ENCODE measurements at places on chromosomes 16 and 17. TPM values are rescaled to one million over a fixed set of nuclear protein-coding genes. Genes with fewer than 3 reads are reported as not detected.

- peaks cover 6% of the 10 kb centered on the region for H3K4me1 ChIP-seq
- no peak for DNase-seq
- H3K4me3 ChIP-seq: no peak overlapping the region
- no peaks in the 10 kb centered on the region for H3K27me3 ChIP-seq
Measured at GRCh38 chr17:73011016-73011486, 81.4 kb downstream of the SLC39A11 start.

GRCh38 chr16:84834403-84834772 lies 14.6 kb downstream of the CRISPLD2 start:
- no peaks in the 10 kb centered on the region for H3K36me3 ChIP-seq
- H3K4me3 ChIP-seq: no peak overlapping the region
- DNase-seq: no peak
- H3K4me1 ChIP-seq: no peaks in the 10 kb centered on the region
- no peaks in the 10 kb centered on the region for H3K27me3 ChIP-seq

DNA sequence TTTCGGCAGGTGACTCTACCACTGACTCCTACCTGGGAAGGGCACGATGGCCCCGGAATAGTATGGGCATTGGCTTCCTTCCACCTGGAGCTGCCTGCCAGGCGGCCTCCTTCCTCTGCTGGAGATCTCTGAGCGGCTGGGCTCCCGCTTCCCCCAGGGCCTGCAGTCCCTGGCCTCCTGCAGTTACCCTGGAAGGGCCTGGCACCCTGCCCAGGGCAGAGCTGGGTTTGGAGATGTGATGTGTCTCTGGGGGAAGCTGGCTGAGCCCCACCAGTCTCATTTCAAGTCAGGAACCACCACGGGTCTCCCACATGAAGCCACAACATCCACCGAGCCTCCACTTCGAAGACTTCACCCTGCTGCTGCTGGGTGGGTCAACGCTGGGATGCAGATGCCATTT lies 97.9 kb downstream of the IRF8 start:
- no peak overlapping the region for H3K4me3 ChIP-seq
- H3K36me3 ChIP-seq: no peaks in the 10 kb centered on the region
- DNase-seq: no peak
- H3K27me3 ChIP-seq: no peaks in the 10 kb centered on the region
- H3K27ac ChIP-seq: no peak overlapping the region

- DNase-seq: no peak
- no peaks in the 10 kb centered on the region for H3K36me3 ChIP-seq
- H3K27ac ChIP-seq: peak overlapping the region; percentile 17
- no peaks in the 10 kb centered on the region for H3K27me3 ChIP-seq
Measured at GRCh38 chr17:909642-910323, 69.8 kb downstream of the NXN start.

GRCh38 chr17:5820721-5821456 lies 236.6 kb upstream of the NLRP1 start:
- H3K4me1 ChIP-seq: no peaks in the 10 kb centered on the region
- no peak overlapping the region for H3K4me3 ChIP-seq
- no peak overlapping the region for H3K27ac ChIP-seq
- H3K36me3 ChIP-seq: no peaks in the 10 kb centered on the region
- DNase-seq: no peak

DNA sequence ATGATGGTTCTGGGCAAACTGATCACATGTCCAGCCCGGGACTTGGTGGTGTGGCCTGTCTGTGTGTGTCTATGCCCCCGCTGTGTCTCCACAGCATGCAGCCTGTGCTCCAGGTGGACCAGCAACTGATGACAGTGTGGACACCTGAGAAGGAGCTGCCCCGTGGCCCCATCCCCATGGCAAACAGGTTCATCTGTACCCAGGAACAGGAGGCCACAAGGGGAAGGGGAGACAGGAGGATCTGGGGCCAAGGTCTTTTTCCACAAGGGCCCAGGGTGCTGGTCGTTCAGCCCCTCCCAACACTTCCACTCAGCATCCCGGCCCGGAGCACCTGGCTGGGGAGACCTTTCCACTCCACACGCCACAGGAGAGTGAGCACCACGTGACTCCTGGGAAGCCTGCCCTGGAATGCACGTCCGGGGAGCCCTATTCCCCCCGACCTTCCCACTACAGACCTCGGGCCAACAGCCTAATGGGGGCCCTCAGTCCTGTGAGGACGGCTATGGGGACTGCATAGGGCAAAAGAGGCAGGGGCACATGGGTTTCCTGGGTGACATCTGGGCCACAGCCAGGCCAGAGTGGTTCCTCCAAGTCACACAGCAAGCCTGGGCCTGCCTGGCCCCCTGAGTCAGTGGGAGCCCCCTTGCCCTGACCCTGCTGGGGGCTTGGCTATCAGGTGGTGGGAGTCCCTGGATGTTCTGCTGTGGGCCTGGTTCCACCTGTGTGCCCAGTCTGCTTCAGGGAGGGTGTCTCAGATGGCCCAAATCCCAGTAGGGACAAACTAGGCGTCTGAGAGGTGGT lies 20.8 kb upstream of the NXPH3 start:
- H3K27ac ChIP-seq: no peak overlapping the region
- no peak for DNase-seq
- H3K36me3 ChIP-seq: no peaks in the 10 kb centered on the region
- no peak overlapping the region for H3K4me3 ChIP-seq
- H3K27me3 ChIP-seq: no peaks in the 10 kb centered on the region

GRCh38 chr17:68288804-68289203 lies 2.1 kb downstream of the SLC16A6 start:
- peaks cover 23% of the 10 kb centered on the region for H3K4me1 ChIP-seq
- H3K27ac ChIP-seq: no peak overlapping the region
- no peak for DNase-seq
- no peaks in the 10 kb centered on the region for H3K36me3 ChIP-seq
- H3K27me3 ChIP-seq: no peaks in the 10 kb centered on the region

- H3K27me3 ChIP-seq: no peaks in the 10 kb centered on the region
- H3K4me1 ChIP-seq: no peaks in the 10 kb centered on the region
Measured at GRCh38 chr16:79379095-79379494, 221.4 kb downstream of the MAF start.

DNA sequence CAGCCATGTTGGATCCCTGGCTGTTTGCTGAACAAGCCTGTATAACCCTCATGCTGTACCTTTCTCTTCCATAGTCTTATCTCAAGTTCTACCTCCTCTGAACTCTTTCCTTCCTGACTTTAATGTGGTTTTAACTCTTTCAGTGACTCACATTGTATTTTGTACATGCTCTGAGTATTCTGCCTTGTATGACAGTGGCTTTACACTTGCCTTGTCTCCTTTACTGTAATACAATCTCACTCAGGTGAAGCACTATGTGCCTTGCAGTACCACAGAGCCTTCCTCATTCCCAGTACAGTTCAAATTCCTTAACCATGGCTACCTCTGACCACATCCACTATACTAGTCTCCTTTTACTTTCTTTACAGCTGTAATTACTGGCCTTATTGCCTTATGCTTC lies 14.1 kb downstream of the PSMD11 start:
- no peak overlapping the region for H3K27ac ChIP-seq
- H3K27me3 ChIP-seq: no peaks in the 10 kb centered on the region
- peaks cover 24% of the 10 kb centered on the region for H3K36me3 ChIP-seq
- DNase-seq: no peak
- H3K4me3 ChIP-seq: no peak overlapping the region
- peaks cover 12% of the 10 kb centered on the region for H3K4me1 ChIP-seq

DNA sequence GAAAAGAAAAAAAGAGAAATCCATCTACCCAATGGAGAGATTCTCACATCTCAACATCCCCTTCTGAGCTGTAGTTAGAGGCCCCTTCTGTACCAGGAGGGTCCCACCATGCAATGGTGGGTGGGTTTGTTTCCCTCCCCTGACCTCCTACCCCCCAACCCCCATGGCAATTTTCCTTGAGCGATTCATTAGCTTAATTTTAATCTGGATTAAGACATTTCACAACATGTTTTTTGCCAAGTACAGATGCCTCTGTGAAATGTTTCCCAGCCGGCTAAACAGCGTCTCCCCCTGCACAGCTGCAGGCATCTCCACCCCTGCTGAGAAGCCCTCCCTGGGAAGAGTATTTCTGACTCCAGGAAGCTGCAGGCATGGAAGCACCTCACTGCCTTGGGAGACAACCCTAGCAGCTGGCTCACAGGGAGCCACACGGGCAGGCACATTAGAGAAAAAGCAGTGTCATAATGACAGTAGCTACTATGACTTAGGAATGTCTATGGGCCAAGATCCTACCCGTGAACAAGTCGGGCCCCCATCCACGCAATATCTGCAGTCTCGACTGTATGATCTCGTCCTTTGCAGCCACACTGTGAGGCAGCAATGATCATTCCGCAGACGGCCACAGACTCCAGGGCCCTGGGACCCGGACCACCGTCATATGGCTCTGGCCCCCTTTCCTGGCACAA lies 117.3 kb downstream of the ADCY9 start:
- no peak overlapping the region for H3K27ac ChIP-seq
- no peaks in the 10 kb centered on the region for H3K36me3 ChIP-seq
- no peak overlapping the region for H3K4me3 ChIP-seq
- no peak for DNase-seq

- no peaks in the 10 kb centered on the region for H3K27me3 ChIP-seq
- H3K36me3 ChIP-seq: no peaks in the 10 kb centered on the region
- H3K4me3 ChIP-seq: no peak overlapping the region
- DNase-seq: no peak
- H3K4me1 ChIP-seq: peaks cover 33% of the 10 kb centered on the region
Measured at GRCh38 chr17:1563786-1564613, 1.4 kb upstream of the PITPNA start.

DNA sequence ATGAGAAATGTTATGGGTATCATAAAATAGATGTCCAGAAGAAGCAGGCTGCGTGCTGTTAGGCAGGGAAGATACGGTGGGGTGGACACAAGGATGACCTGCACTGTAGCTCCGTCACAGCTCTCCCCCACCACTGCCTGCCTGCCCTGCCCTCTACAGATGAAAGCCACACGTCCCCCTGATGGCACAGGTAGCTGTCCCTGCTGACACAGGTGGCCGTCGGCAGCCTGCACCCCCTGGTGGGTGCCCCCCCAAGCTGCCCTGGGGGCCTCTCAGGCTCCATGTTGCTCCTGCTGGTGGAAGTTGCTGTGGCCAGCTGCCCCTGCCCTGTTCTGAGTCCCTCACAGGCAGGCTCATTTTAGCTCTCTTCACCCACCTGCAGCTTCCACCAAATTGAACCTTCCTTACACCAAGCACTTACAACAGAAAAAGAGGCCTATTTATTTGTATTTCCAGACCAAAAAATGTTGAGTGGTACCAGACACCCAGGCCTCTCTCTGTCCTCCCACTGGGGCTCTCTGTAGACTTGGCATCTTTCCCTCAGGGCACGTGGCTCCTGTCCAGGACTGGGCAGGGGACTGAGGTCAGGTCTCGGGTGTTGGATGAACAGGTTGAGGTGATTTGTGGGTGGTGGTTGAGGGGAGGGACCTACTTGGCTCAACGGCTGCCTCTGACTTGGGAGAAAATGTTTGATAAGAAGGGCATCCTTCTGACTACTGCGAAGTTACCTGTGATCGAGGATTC lies 50.1 kb upstream of the CACNG5 start:
- no peak for DNase-seq
- H3K36me3 ChIP-seq: no peaks in the 10 kb centered on the region
- H3K4me1 ChIP-seq: no peaks in the 10 kb centered on the region
- H3K4me3 ChIP-seq: no peak overlapping the region

GRCh38 chr16:68383858-68384257 lies 64.5 kb downstream of the SMPD3 start:
- H3K27me3 ChIP-seq: no peaks in the 10 kb centered on the region
- no peak overlapping the region for H3K4me3 ChIP-seq
- H3K36me3 ChIP-seq: no peaks in the 10 kb centered on the region
- H3K27ac ChIP-seq: no peak overlapping the region
- H3K4me1 ChIP-seq: no peaks in the 10 kb centered on the region
- DNase-seq: no peak

DNA sequence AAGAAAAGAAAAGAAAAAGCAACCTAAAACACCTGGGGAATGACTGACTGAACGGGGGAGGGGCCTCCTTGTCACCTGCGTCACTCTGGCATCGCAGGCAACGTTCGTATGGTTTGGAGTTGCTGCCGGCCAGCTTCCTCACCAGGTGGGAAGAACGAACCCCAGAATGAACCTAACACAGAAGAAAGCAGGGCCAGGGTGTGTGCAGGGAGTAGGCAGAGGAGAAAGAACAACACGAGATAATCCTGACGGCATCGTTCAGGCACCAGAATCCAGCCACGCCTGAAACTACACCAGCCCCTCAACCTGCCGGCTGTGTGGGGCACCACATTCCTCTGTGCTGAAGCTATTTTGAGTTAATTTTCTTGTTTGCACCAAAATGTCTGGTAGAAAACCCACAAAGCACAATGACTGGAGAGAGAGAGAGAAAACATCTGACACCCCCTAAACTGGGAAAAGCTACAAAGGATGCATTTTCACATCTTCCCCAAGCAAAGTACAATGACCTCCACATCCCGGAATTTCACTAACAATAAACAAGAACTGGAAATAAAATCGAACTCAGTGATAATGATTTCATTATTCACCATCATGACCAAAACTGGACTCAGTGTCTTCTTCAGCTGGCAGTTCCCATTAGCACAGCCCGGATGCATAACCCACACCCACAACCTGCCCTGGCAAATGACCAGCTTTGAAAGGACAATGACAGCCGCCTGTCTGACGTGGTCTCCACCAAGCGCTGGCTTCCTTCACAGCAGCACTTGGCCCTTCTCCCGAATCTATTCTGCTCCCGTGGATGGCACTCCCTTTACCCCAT lies 23.6 kb downstream of the RAB40B start:
- no peak overlapping the region for H3K4me3 ChIP-seq
- no peak for DNase-seq
- no peaks in the 10 kb centered on the region for H3K27me3 ChIP-seq
- no peaks in the 10 kb centered on the region for H3K4me1 ChIP-seq
- no peaks in the 10 kb centered on the region for H3K36me3 ChIP-seq
- no peak overlapping the region for H3K27ac ChIP-seq

GRCh38 chr17:57890857-57891232 lies 41.0 kb upstream of the MRPS23 start:
- no peaks in the 10 kb centered on the region for H3K27me3 ChIP-seq
- peak; percentile 36 for DNase-seq
- no peaks in the 10 kb centered on the region for H3K36me3 ChIP-seq
- H3K4me1 ChIP-seq: peaks cover 75% of the 10 kb centered on the region
- peak overlapping the region; percentile 92 for H3K27ac ChIP-seq

GRCh38 chr16:77711179-77711578 lies 11.1 kb upstream of the NUDT7 start:
- no peak overlapping the region for H3K4me3 ChIP-seq
- no peak overlapping the region for H3K27ac ChIP-seq
- no peaks in the 10 kb centered on the region for H3K36me3 ChIP-seq
- no peak for DNase-seq
- no peaks in the 10 kb centered on the region for H3K4me1 ChIP-seq
- no peaks in the 10 kb centered on the region for H3K27me3 ChIP-seq

Gene PRDM7
- total RNA-seq: not detected

Gene CES3
- 5.2 TPM for total RNA-seq

Gene ADAMTS18
- 0.52 TPM for total RNA-seq

Gene OTOP3
- 2.3 TPM for total RNA-seq

Gene RRAD
- not detected for total RNA-seq

Gene HEXIM1
- total RNA-seq: 15.3 TPM

Gene KRTAP1-1
- not detected for total RNA-seq

Gene MYH8
- total RNA-seq: not detected

Gene STXBP4
- total RNA-seq: 3.6 TPM

Gene ASIC2
- total RNA-seq: not detected

Data from body of pancreas (tissue), 4 donors.